ENCODE measurements at places on chromosomes 5 and 9.

- H3K27me3 ChIP-seq, result no peaks in the 10 kb centered on the region
- H3K4me3 ChIP-seq, result no peak overlapping the region
- no peak overlapping the region for H3K27ac ChIP-seq
- H3K36me3 ChIP-seq, result peaks cover 8% of the 10 kb centered on the region
- DNase-seq, result no peak
These were observed 94.0 kb downstream of the RAPGEF6 start for GRCh38 chr5:131541071-131541470.

GRCh38 chr9:129810788-129811187 is 7.8 kb downstream of the TOR1B start:
- DNase-seq, result no peak
- H3K27ac ChIP-seq, result no peak overlapping the region
- H3K4me1 ChIP-seq, result peaks cover 14% of the 10 kb centered on the region
- no peak overlapping the region for H3K4me3 ChIP-seq

DNA sequence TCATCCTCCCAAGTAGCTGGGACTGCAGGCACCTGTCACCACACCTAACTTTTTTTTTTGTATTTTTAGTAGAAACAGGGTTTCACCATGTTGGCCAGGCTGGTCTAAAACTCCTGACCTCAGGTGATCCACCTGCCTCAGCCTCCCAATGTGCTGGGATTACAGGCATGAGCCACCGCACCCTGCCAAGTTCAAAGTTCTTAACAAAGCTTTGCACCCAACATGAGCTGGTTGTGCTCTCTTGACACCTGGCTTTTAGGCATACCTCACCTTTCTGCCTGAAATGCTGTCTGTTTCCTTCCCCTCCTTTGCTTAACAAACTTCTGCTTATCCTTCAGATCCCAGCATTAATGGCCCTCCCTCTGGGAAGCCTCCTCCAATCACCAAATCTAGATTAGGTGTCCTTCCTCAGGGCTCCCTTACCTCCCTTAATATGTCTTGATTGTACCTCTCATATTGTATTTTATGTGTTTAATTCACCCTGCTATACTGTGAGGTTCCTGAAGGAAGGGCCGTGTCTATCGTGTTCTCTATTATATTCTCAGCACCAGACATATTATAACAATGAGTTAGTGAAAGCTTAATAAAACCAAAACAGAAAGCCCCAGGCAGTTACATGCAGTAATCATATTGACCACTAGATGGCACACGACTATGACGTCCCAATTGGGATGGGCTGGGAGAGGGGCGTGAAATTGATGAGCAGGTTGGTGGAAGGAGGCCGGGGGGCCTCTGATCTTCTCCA is 62.9 kb upstream of the PPARGC1B start:
- peaks cover 37% of the 10 kb centered on the region for H3K4me1 ChIP-seq
- H3K36me3 ChIP-seq, result no peaks in the 10 kb centered on the region
- H3K27ac ChIP-seq, result peak overlapping the region; percentile 25
- DNase-seq, result peak; percentile 51
- H3K27me3 ChIP-seq, result no peaks in the 10 kb centered on the region

GRCh38 chr9:103617046-103617445 is 477.1 kb upstream of the SMC2 start:
- no peaks in the 10 kb centered on the region for H3K27me3 ChIP-seq
- H3K36me3 ChIP-seq, result no peaks in the 10 kb centered on the region
- DNase-seq, result no peak
- no peaks in the 10 kb centered on the region for H3K4me1 ChIP-seq

Data from CD14-positive monocyte (primary cell).